ENCODE measurements at places on chromosomes 11 and 22.

- DNase-seq: no peak
Observed at GRCh38 chr11:40226654-40227053, 1232.8 kb downstream of the LRRC4C start.

DNA sequence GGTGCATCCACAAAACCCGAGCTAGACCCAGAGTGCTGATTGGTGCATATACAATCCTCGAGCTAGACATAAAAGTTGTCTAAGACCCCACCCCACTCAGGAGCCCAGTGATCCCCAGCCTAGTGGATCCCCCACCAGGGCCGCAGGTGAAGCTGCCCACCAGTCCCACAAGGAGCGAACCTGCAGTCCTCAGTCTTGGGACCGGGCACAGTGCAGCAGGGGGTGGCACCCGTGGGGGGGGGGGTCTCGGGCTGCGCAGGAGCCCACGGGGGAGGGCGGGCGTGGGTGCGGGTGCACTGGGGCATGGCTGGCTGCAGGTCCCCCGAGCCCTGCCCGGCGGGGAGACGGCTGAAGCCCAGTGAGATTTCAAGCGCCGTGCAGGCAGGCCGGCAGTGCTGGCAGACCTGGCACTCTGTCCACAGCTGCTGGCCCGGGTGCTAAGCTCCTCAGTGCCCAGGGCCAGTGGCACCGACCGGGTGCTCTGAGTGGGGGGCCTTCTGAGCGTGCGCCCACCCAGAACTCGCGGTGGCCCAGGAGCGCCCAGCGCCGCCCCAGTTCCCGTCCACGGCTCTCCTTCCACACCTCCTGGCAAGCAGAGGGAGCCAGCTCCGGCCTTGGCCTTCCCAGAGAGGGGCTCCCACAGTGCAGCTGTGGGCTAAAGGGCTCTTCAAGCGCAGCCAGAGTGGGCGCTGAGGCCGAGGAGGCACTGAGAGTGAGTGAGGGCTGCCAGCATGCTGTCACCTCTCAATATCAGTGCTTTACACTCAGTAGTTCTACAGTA is 989.1 kb downstream of the FAM181B start:
- DNase-seq: no peak

DNA sequence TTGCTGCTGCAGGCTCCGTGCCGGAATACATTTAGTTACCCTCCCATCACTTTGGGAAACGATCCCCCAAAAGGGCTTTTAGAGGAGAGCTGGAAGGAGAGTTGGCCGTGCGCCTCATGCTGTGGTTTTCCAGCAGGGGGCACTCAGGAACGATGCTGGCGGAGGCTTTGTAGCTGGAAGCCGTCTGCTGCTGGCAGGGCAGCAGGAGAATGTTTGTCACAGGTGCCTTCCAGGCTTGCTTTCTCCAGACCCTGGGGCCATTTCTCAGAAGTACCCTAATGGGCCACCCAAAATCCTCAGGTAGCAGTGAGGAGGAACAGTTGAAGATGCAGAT is 30.0 kb upstream of the CABP7 start:
- DNase-seq: no peak

- no peak for DNase-seq
Observed at GRCh38 chr11:4090258-4090657, 4.3 kb upstream of the RRM1 start.

GRCh38 chr11:46267930-46268329 is 9.5 kb upstream of the CREB3L1 start:
- no peak for DNase-seq

DNA sequence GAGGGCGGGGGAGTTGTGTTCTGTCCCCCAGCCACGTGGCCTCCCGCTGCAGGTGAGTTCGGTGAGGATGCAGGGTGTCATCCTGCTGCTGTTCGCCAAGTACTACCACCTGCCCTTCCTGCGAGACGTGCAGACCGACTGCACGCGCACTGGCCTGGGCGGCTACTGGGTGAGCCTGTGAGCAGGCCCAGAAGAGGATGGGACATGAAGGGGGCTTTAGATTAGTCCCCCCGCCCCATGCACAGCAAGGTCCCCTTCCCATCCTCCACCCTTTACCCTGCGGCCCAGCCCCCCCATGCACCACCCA is 4.1 kb downstream of the INPP5J start:
- DNase-seq: no peak

DNA sequence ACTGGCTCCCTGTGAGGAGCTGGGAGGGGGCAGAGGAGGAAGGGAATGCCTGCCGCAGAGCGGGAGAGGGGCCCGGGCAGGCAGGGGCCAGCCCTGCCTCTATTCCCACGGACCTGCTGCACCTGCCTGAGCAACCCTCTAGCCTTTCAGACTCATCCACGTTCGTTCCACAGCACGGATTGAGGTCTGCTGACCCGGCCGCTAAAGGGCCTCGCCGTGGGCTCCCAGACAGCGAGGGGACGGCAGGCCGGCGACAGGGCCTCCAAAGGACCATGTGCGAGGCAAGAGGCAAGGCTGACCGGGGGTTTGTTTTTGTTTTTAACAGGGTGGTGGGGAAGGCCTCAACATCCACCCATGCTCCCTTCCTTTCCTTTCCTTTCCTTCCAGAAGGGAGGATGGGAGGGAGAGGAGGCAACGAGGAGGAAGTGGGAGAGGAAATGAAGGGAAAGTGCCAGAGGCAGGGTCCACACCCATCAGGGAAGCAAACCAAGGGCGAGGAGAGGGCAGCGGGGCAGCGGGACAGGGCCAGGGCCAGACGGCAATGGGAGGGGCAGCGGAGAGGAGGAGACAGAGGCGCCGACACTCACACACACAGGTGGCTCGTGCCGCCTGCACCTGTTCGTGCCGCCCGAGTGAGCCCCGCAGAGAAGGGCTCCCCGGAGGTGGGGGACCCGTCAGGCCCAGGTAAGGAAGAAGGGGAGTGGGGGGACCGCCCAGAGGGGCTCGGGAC is 7.5 kb downstream of the LRFN4 start:
- no peak for DNase-seq

DNA sequence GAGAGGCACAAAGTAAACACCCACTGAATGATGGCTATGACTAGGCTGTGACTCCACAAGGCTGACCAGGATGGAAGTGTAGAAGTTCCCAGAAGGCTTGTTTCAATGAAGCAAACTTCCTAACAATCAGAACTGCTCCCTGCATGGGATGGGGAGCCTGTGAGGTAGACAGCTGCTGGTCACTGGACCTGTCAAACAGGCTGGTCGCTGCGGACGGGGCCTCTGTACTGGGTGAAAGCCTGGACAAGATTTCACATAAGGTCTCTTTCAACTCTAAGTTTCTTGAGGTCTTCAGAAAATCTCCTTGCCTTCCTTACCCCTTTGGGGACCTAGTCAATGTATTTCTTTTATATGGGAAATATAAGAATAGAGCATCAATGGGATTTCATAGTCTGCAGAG is 438.2 kb downstream of the BUD13 start:
- no peak for DNase-seq

DNA sequence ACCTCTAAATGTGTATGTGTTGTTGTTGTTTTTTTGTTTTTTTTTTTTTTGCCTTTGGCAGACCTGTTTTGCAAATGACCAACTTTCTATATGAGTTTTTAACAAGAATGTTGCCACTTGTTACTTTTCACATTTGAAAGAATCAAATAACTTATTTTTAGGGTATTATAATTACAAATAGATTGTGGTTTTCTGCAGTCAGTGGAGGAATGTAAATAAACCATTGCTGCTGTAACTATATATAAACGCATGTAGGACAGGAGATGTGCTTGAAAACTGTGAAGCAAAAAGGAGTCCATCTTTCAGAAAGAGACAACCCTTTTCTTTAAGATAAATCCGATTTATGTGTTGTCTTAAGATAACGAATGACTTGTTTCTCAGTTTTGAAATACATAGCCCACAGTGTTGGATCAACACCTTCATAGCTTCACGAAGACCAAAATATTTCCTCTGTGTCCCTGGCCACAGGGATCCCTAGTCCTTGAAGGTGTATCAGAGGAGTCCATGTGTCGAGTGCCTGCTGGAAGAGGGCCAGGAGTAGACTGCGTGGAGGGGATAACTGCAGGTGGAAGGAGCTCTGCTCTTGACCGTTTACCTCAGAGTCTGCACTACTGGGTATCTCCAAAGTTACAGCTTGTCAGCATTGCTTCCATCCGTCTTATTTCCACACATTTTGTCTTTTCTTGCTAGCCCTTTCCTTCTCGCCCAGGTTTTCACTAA is 24.7 kb downstream of the TNRC6B start:
- DNase-seq: no peak

GRCh38 chr11:79173615-79174014 is 267.2 kb downstream of the TENM4 start:
- DNase-seq: peak; percentile 46

DNA sequence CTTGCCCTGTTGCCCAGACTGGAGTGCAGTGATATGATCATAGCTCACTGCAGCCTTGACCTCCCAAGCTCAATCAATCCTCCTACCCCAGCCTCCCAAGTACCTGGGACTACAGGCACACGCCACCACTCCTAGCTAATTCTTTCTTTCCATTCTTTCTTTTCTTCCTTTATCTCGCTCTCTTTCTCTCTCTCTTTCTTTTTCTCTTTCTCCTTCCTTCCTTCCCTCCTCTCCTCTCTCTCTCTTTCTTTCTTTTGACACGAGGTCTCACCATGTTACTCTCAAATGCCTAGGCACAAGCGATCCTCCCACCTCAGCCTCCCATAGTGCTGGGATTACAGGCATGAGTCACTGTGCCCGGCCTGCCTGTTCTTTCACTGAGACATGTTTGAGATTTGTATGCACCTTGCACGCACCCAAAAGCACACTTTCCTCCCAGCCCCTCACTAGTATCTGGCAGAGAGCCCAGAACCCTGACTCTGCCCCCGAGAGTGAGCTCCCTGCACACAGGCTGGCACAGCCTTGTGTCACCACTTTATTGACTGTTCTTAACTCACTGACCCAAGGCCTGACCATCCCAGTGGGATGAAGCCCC is 56.8 kb downstream of the CD6 start:
- no peak for DNase-seq

DNA sequence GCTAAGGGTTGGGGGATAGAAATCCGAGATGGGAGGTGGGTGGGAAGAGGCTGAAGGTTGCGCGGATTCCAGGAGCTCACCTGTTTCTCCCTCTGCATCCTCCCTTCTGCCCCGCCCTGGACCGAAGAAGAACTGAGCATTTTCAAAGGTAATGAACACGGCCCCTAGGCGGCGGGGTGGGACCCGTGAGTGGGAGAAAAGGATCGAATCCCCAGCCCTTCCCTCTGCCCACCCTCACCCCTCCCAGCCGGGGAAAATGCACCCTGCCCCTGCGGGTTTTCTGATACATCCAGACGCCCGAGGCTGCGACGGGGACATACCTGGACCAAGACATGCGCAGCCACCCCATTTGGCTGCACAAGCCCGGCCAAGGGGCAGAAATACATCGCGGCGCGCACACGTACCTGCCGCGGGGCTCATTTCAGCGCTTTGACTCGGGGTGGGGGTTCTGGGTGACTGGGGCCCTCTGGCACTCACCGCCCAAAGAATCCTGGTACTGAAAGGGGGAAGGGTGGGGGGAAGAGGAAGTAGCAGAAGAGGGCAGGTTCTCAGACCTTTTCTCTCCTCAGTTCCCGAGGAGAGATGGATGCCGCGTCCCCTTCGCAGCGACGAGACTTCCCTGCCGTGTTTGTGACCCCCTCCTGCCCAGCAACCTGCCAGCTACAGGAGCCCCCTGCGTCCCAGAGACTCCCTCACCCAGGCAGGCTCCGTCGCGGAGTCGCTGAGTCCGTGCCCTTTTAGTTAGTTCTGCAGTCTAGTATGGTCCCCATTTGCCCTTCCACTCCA is 6.0 kb downstream of the VSIG2 start:
- DNase-seq: no peak

DNA sequence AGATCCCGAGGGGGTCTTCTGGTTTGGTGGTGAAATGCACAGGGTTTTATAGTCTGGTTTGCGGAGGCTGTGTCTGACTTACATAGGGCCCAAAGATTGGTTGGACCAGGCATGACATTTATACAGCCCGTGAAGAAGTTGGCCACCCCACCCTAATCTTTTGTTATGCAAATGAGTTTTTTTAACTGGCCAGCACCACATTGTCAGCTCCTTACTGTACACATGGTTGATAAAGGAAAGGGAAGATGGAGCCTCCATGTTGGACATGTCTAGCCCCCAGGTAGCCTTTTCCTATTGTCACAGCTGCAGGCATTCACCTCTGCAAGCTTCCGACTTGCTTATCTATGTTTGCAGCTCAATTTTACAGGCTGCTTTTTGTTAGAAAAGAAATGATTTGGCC is 70.1 kb downstream of the WT1 start:
- DNase-seq: no peak

DNA sequence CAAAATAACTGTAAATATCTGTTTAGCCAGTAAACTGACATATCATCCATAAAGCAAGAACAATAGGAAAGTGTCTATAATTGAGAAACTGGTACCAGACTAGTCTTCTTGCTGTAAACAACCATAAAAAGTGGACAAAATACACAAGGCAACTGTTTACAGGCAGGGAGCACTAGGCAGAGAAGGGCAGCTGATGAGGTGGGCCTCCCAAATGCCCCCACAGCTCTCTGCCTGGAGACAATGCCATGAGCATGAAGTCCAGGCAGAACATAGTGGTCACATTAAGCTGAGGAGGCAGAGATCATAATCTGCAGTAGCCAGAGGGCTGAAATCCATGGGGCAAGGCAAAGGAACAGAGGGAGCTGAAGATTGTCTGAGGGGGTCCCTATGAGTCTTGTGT is 30.7 kb downstream of the TBX1 start:
- DNase-seq: no peak

DNA sequence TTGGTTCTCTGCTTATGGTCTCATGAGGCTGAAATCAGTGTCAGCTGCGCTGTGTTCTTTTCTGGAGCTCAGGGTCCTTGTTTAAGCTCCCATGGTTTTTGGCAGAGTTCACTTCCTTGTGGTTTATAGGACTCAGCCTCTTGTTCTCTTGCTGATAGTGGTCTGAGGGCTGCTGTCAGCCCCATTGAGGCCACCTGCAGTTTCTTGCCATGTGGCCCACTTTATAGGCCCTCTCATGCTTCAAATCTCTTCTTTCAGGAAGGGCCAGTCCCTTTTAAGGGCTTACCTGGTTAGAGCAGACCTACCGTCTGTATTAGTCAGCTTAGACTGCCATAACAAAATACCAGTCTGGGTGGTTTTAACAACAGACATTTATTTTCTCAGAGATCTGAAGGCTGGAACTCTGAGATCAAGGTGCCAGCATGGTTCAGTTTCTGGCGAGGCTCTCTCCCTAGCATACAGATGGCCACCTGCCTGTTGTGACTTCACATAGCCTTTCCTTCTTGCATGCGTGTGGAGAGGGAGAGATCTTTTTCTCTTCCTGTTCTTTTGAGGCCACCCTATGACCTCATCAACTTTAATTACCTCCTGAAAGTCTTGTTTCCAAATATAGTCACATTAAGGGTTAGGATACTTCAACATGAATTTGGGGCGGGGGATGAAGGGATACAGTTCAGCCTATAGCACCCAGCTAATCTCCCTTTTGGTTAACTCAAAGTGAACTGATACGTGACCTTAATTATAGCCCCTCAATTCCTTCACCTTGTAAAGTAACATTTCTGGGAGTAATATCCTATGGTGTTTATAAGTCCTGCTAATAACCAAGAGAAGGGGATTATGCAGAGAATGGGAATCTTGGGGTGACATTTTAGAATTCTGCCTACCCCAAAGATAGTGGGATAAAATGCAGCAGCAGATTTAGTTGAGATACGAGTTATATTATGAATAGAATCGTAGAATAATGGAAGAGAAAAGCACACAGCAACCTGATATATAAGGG is 131.8 kb downstream of the UVRAG start:
- no peak for DNase-seq

Data from fibroblast of skin of left biceps (primary cell).